Naive thymus-derived CD4-positive, alpha-beta T cell (primary cell): ENCODE measurements at places on chromosomes 4 and X.

GRCh38 chrX:5242091-5242790, 986.4 kb downstream of the NLGN4X start:
- H3K27me3 ChIP-seq = no peaks in the 10 kb centered on the region
- no peak overlapping the region for H3K4me3 ChIP-seq
- no peaks in the 10 kb centered on the region for H3K4me1 ChIP-seq
- no peak overlapping the region for H3K27ac ChIP-seq
- no peaks in the 10 kb centered on the region for H3K36me3 ChIP-seq
- no peak for DNase-seq

GRCh38 chr4:82578935-82579334, 17.1 kb upstream of the TMEM150C start:
- no peaks in the 10 kb centered on the region for H3K36me3 ChIP-seq
- H3K27ac ChIP-seq = no peak overlapping the region
- DNase-seq = no peak
- H3K27me3 ChIP-seq = no peaks in the 10 kb centered on the region
- no peaks in the 10 kb centered on the region for H3K4me1 ChIP-seq

GRCh38 chr4:105550641-105551040, 1.8 kb upstream of the ARHGEF38 start:
- H3K27me3 ChIP-seq = no peaks in the 10 kb centered on the region
- H3K4me1 ChIP-seq = no peaks in the 10 kb centered on the region

GRCh38 chr4:22522206-22522605, 6.3 kb upstream of the ADGRA3 start:
- no peak for DNase-seq
- H3K4me1 ChIP-seq = no peaks in the 10 kb centered on the region
- H3K27me3 ChIP-seq = no peaks in the 10 kb centered on the region

- no peak for DNase-seq
- H3K4me1 ChIP-seq = no peaks in the 10 kb centered on the region
- H3K27me3 ChIP-seq = no peaks in the 10 kb centered on the region
- H3K36me3 ChIP-seq = no peaks in the 10 kb centered on the region
- no peak overlapping the region for H3K4me3 ChIP-seq
These were observed 821.3 kb downstream of the TRIML1 start for GRCh38 chr4:188960411-188961093.

- no peaks in the 10 kb centered on the region for H3K4me1 ChIP-seq
- no peaks in the 10 kb centered on the region for H3K27me3 ChIP-seq
- DNase-seq = no peak
- H3K27ac ChIP-seq = no peak overlapping the region
These were observed 62.0 kb upstream of the ESX1 start for GRCh38 chrX:104316739-104317138.
